Naive thymus-derived CD4-positive, alpha-beta T cell (primary cell): ENCODE measurements at places on chromosomes 2 and 18. TPM values are rescaled to one million over a fixed set of nuclear protein-coding genes. Genes with fewer than 3 reads are reported as not detected.

The CHRND gene
- not detected for total RNA-seq

The PSTPIP2 gene
- total RNA-seq, result 24.6 TPM

The CXCR1 gene
- total RNA-seq, result not detected

The LYPD1 gene
- total RNA-seq, result not detected

The ABCG8 gene
- total RNA-seq, result not detected

DNA sequence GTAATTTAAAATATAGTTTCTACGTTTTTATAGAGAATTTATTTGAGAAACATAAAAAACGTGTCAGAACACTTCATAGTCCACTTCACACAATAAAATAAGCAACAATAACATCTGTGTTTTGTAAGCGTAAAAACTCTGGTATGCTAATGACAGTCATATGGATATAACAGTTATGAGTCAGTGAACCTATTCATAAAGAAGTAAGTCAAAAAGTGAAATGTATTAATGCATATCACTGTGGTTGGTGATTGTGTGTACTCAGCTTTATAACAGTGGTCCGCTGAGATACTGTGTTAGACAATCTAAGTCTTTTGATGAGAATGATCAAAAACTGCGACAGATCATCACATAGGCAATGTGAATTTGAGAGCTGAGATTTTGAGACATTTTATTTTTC is 153.2 kb downstream of the WDR7 start:
- no peak overlapping the region for H3K4me3 ChIP-seq
- H3K36me3 ChIP-seq, result no peaks in the 10 kb centered on the region
- no peak overlapping the region for H3K27ac ChIP-seq
- H3K27me3 ChIP-seq, result no peaks in the 10 kb centered on the region
- H3K4me1 ChIP-seq, result no peaks in the 10 kb centered on the region

DNA sequence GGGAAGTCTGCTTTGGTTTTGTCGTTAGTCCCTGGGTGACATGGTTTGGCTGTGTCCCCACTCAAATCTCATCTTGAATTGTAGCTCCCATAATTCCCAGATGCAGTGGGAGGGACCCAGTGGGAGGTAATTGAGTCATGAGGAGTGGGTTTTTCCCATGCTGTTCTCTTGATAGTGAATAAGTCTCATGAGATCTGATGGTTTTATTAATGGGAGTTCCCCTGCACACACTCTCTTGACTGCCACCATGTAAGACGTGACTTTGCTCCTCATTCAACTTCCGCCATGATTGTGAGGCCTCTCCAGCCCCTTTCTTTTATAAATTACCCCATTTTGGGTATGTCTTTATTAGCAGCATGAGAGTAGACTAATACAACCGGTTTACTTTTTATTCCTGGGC is 405.8 kb upstream of the ID2 start:
- H3K36me3 ChIP-seq, result no peaks in the 10 kb centered on the region
- H3K27ac ChIP-seq, result no peak overlapping the region
- no peaks in the 10 kb centered on the region for H3K4me1 ChIP-seq
- DNase-seq, result no peak
- no peaks in the 10 kb centered on the region for H3K27me3 ChIP-seq

DNA sequence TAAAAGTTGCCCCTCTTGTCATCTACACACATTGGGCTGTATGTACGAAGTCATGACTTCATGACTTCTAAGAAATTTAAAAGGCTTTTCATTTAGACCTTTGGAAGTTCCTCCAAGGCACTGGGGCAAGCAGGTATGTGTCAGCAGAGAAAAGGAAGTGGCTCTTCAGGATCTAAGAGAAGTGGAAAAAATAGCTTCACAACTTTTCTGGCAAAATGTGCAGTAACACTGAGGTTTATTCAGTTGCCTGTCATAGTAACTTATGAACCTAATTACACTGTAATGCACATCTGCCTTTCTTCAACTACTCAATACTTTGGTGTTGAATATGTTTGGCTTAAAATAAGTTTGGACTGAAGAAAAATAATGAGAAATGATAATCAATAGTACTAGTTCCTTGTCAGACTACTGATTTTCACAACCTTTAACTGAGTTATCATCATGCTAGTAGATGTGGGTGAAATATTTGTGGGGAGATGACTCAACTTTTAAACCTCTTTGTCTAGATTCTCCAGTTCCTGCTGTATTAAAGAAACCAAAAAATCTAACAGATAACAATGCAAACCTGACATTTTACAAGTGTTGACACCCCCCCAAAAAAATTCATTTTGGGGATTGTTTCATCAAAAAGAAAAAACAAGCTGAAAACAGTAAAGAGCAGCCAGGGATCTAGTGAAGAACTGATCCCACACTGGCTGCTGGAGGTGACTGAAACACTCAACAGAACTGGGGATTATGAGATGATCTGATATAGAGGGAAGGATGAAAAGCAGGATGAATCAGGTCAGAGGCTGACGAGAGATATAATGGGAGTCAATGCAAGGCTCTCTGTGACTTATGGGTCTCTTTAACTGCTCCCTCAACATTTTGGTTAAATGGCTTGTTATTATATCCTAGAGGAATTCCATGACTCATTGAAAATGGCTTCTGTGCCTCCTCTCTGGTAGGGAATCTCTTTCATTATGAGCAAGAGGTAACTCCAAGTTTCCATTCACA is 84.6 kb downstream of the COLEC12 start:
- H3K27me3 ChIP-seq, result no peaks in the 10 kb centered on the region
- no peak for DNase-seq

DNA sequence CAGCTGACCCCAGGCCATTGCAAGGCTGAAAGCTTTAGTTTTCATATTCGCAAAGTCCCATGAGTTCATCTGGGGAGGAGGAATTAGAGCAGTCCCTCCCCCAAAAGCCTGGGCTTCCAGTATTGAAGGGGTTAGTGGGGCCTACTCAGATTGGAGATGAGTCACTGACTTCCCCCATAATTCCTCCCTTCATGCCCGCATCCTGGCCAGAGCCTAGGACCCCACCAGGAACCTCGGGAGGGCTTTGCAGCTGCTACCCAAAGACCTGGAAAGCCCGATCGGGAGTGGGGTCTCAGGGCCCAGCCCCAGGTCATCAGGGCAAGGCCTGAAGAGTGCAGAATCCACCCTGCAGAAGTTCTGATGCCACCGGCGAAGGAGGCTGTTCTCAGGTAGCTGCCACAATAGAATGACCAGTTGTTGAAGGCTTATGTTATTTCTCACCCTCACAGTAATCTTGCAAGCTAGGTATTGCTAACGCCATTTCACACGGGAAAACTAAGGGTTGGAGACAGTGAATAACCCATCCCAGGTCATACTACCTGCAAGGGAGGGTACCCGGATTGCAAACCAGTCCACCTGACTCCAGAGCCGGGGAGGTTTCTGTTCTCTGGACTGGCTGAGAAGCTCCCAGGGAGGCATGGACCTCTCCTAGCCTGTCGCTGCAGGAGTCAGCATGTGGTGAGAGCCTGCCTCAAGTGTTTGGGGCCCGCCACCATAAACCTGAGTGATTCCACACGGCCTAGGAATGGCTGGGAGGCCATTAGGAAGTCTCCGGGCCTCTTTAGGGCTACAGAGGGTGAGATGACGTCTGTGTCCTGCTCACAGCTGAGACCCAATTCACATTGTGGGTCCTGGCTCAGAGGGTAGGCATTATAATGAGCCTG is 5.8 kb upstream of the ARID5A start:
- H3K4me1 ChIP-seq, result peaks cover 32% of the 10 kb centered on the region
- H3K27ac ChIP-seq, result peak overlapping the region; percentile 80
- no peak for DNase-seq
- H3K4me3 ChIP-seq, result no peak overlapping the region
- no peaks in the 10 kb centered on the region for H3K27me3 ChIP-seq
- H3K36me3 ChIP-seq, result no peaks in the 10 kb centered on the region

DNA sequence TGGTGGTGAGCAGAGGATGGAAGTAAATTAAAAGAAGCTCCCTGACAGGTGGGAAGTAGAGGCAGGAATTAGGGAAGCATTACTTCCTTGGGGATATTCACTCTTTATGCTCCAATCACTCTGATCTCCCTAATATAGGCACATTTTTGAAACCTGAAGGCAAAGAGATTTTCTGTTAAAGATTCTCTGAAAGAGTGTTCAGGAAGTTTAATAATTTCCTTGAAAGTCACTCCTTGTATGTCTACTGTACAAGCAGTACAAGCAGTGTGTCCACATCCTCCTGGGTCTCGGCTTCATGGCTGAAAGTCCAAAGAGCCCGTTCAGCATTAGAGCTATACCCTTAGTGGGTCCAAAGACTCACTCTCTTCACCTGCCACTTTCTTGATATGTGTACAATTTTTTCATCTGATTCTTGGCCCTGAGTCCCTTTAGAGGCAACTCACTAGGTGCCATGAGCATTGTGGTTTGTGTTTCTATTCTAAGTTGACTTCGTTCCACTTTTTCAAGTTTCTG is 60.2 kb downstream of the AAK1 start:
- no peaks in the 10 kb centered on the region for H3K27me3 ChIP-seq
- H3K4me1 ChIP-seq, result peaks cover 81% of the 10 kb centered on the region
- peak overlapping the region; percentile 34 for H3K27ac ChIP-seq
- H3K36me3 ChIP-seq, result no peaks in the 10 kb centered on the region
- no peak for DNase-seq
- H3K4me3 ChIP-seq, result no peak overlapping the region
